ENCODE measurements at places on chromosomes 11 and 22.
A peak's percentile ranks its signal among the peaks of the same experiment; 100 is the strongest.

GRCh38 chr11:111571829-111572501 lies 30.3 kb upstream of the SIK2 start:
- DNase-seq = peak; percentile 16

GRCh38 chr11:74566146-74566960 lies 26.0 kb upstream of the POLD3 start:
- DNase-seq = no peak

- no peak for DNase-seq
Observed at GRCh38 chr11:13954591-13954990, 7.9 kb upstream of the SPON1 start.

GRCh38 chr11:45676522-45677095 lies 11.2 kb upstream of the CHST1 start:
- no peak for DNase-seq

GRCh38 chr11:1062075-1062820 lies 12.4 kb upstream of the MUC2 start:
- DNase-seq = no peak

- DNase-seq = no peak
Observed at GRCh38 chr22:29782061-29782845, 15.1 kb downstream of the UQCR10 start.

DNA sequence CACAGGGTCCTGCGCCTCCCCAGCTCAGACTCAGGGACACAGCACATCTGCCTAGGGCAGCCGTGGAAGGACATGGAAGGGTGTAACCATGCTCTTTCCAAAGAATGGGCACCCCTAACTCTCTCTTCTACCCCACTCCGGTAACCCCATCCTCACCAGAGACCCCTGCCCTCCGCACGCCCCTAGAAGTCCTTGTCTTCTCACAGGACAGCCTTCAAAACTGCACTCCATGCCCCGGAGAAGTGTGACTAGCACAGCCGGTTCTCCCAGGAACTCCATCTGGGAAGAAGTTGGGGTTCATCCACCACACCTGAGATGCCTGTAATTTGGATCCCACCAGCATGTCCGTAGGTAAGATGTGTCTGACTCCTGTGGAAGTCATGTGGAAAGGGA lies 25.0 kb downstream of the P2RY2 start:
- DNase-seq = no peak

GRCh38 chr11:128548649-128549255 lies 38.6 kb downstream of the ETS1 start:
- no peak for DNase-seq

- DNase-seq = peak; percentile 21
Observed at GRCh38 chr11:70128435-70128906, 50.4 kb downstream of the ANO1 start.

DNA sequence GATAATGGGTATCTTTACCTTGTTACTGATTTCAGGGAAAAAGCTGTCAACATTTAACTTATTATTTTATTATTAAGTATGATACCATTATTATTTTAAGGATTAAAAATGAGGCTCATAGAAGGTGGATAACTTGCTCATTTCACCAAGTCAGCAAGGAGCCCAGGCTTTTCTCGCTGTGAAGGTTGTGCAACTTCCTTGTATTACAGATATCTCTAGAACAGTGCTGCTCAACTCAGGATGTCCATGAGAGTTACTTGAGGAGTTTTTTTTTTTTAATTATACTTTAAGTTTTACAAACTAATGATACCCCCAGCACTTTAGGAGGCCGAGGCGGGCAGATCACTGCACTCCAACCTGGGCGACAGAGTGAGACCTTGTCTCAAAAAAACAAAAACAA lies 98.2 kb downstream of the INSC start:
- DNase-seq = no peak

- no peak for DNase-seq
Observed at GRCh38 chr11:103994094-103994493, 42.3 kb upstream of the DDI1 start.

DNA sequence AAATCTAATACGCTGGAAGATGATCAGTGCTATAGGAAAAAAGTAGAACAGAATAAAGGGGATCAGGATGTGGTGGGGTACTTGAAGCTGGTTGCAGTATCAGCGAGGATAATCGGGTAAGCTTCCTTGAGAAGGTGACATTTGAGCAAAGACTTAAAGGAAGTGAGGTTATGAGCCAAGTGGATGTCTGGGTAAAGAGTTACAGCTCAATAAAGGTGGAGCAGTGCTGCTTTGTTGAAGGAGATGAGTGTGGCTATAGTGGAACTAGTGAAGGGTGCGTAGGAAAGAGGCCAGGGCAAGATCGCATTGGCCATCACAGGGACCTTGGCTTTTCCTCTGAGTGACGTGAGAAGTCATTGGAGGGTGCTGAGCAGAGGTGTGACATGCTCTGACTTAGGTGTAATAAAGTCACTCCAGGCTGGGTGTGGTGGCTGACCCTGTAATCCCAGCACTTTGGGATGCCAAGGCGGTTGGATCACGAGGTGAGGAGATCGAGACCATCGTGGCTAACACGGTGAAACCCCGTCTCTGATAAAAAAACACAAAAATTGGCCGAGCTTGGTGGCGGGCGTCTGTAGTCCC lies 2.3 kb upstream of the SYVN1 start:
- no peak for DNase-seq

GRCh38 chr11:111932611-111932950 lies 4.6 kb upstream of the DIXDC1 start:
- DNase-seq = no peak

- DNase-seq = no peak
Observed at GRCh38 chr11:291281-292210, 2.6 kb downstream of the PGGHG start.

GRCh38 chr22:42661985-42662831 lies 13.0 kb upstream of the CYB5R3 start:
- DNase-seq = peak; percentile 45

GRCh38 chr11:60783141-60783484 lies 2.0 kb upstream of the MS4A10 start:
- DNase-seq = no peak

DNA sequence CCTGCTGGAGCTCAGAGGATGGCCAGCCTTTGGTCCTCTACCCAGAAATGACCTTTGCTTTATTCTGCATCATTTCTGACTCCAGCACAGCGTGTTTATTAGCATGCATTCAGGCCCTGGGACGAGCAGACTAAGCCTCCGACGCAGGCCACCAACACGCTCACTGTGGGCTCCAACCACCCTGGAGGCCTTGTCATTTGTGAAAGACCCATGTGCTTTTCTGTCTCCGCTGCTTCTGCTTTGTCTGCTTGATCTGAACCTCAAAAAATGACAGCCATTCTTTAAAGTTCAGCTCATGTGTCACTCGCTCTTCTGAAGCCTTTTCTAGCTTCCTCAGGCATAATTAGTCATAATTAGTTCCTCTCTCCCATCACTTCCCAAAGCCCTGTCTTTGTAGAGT lies 109.1 kb upstream of the TIMP3 start:
- DNase-seq = no peak

- DNase-seq = no peak
Observed at GRCh38 chr11:102986815-102987214, 31.3 kb upstream of the MMP13 start.

GRCh38 chr11:2169005-2169378 lies 2.6 kb downstream of the TH start:
- DNase-seq = no peak

- DNase-seq = no peak
Observed at GRCh38 chr11:17197431-17197898, 10.3 kb downstream of the PIK3C2A start.

DNA sequence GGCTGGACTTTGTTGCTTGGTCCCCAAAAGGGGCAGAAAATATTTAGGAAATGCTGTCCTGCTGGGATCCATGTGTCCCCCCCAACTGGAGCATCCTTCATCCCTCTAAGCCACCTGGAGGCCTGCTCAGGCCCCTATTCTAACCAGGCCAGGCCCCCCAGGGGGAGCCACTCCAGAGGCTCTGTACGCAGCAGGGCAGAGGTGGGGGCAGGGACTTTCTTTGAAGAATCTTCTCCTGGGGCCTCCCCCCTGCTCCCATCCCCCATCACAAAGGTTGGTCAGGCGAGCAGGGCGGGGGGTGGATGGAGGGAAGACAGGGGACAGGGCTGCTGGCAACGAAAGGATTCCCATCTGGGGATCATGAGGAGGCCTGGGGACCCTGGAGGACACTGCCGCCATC lies 170.8 kb downstream of the MN1 start:
- DNase-seq = no peak

DNA sequence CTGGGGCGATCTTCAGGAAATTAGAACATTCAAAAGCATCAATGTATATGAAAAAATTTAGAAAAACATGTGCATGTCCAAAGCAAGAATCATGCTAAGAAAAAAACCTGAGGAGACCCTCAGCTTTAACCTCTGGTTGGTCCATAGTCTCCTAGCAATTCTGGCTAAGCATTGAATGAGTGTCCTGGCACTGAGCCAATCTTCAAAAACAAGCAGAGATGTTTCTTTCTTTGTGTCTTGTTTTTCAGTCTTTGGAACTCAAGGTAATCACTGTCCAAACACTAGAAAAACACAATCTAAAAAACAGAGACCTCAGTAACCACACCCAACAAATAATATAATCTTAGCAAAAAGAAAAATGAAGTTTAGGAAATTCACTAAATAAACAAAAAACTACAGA lies 205.4 kb upstream of the CARD18 start:
- DNase-seq = no peak

DNA sequence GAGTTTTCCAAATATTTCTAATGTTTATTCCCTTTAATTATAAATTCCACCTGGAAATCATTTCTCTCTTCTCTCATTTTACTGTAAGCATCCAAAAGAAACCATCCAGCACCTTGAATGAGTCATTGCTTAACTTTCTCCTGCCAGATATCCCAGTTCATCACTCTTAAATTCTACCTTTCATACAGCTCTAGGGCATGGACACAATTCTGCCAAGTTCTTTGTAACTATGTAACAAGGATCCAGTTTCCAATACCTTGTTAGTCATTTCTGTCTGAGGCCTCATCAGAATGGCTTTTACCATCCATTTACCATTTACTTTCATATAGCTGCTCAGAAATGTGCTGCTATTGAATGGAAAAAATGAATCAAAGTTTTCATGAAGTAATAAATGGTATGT lies 455.4 kb upstream of the TENM4 start:
- no peak for DNase-seq

DNA sequence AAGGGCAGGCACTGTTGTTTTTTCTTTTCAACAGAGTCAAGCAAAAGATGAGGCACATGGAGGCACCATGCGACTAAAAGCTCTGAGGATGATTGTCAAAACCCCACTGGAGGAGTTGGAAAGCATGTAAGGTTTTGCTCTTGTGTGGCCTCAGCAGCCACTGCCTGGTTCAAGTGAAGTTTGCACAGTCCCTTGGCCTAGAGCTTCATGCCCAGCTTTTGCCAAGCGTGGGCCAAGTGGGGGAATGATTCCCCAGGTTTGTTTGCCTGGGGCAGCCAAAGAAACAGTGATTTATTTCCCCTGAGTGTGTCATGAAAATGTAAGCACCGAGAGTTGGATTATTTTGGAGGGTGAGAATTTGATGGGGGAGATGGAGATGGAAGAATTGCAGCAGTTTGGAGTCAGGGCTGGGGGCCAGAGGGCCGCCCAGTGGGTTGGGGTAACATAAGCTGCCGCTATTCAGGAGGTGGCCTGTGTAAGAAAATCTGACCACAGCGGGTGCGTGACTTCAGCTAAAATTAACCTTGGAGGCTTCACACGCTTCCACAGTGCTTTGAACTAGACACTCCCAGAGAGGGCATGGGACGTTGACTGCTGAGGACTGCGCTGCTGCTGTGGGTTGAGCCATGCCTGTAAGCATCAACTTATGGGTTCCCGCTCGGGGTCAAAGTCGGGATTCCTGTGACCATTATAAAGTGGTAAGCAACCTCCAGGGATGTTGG lies 100.7 kb downstream of the NAV2 start:
- no peak for DNase-seq

- no peak for DNase-seq
Observed at GRCh38 chr22:45757068-45757467, 85.4 kb downstream of the ATXN10 start.

GRCh38 chr11:128399251-128400121 lies 187.9 kb downstream of the ETS1 start:
- peak; percentile 81 for DNase-seq

DNA sequence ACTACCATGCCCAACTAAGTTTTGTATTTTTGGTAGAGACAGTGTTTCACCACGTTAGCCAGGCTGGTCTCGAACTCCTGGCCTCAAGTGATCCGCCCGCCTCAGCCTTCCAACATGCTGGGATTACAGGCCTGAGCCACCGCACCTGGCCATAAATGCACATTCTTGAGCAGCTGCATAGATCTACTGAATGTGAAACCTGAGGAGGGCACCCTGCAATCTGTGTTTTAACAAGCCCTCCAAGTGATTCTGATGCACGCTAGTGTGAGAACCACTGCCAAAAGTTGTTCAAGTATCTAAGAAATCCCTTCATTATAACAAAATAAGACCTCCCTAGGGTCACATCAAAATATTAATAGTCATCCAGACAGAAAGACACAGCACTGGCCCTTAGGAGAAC lies 89.3 kb downstream of the RDX start:
- DNase-seq = no peak

- DNase-seq = peak; percentile 64
Observed at GRCh38 chr11:6757373-6757967, 14.3 kb downstream of the OR2AG2 start.

DNA sequence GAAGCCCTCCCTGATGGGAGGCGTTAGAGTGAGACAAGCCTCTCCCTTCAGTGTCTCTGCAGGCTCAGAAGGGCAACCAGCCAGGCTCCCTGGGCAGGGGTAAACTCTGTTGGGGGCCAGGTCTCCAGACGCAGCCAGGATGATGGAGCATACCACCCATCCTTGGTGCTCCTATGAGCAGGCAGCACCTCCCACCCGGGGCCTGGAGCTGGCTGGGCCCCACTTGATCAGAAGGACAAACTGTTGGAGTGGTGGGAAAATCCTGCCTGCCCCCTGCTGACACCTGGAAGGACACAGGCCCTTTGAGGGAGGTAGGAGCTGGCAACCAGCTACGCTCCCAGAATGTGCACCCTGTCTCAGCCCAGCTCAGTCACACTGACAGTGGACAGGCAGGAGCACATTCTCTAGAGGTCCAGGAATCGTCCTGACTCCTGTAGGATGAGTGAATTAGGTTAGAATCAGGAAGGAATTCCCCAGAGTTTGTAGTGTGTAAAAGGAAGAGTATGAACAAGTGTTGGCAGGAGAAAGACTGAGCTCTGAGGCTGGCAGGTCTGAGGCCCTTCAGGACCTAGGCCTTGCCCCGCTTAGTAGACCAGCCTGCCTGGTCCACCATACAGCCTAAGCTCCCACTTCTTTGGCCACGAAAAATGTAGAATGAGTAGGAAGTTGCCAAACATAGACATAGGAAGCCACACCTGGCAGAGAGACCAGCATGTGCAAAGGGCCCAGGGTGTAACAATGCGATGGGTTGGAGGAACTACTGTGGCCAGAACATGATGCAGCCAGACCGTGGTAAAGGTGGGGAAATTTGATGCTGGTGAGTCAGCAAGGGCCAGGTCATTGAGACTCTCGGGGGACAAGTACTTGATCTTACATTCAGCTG lies 19.1 kb downstream of the ARHGEF17 start:
- DNase-seq = no peak

Data from brain microvascular endothelial cell (primary cell).